Left cardiac atrium (tissue), 4 donors: ENCODE measurements at places on chromosomes 1 and 21. TPM values are rescaled to one million over a fixed set of nuclear protein-coding genes. Genes with fewer than 3 reads are reported as not detected.

GRCh38 chr1:83819436-83819835, 179.5 kb downstream of the TTLL7 start:
- no peak for DNase-seq

DNA sequence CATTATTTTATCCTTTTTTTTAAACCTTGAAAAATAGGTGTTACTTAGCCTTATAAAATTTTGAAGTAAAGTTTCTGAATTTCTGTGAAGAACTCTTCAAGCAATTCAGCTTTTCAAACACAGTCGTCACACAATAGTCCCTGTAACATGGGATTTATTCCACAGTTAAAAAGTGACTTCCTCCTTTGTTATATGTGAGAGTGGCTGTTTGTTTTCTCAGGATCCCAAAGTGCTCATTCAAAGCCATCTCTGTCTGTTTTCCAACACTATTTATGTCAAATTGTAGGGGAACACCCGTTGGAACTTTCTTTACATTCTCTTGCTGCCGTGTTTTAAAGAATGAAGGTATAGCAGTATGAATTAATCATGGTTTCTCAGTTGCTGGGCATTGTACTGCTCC, 80.8 kb upstream of the GPR52 start:
- no peak for DNase-seq

GRCh38 chr1:24896176-24896575, 33.9 kb downstream of the RUNX3 start:
- no peak for DNase-seq

DNA sequence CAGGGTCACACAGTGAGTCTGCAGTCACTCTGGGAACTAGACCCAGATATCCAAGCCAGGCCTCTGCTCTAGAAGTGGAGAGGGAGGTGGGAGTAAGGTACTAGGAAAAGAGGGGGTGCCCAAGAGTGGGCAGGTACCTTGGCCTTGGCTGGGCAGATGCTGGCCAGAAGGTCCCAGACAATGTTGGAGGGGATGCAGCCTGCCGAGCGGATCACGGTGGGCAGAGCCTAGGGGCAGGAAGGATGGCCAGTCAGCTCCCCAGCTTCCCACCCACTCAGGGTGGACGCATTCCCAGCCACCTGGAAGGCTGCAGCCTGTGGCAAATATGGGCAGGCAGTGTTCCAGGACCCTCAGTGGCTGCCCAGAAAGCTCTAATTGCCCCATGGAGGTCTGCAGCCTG, 23.3 kb downstream of the SPOCD1 start:
- no peak for DNase-seq

GRCh38 chr1:161502641-161503393, 2.4 kb upstream of the FCGR2A start:
- no peak for DNase-seq

DNA sequence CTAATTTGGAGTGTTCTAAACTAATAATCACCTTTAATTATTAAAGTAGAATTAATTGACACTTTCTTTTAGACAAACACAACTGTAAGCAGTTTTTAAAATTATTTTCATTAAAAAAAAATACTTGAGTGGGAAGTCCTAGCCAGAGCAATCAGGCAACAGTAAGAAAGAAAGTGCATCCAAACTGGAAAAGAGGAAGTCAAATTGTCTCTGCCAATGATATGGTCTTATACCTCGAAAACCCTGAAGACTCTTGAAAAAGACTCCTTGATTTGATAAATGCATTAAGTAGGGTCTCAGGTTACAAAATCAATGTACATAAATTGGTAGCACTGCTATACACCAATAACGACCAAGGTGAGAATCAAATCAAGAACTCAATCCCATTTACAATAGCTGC, 83.0 kb upstream of the GADD45A start:
- no peak for DNase-seq

- no peak for DNase-seq
Measured at GRCh38 chr1:58857680-58858673, 74.1 kb upstream of the JUN start.

GRCh38 chr1:236888126-236888525, 93.0 kb downstream of the MTR start:
- no peak for DNase-seq

- DNase-seq, result no peak
Measured at GRCh38 chr21:25169370-25169769, 437.9 kb downstream of the MRPL39 start.

DNA sequence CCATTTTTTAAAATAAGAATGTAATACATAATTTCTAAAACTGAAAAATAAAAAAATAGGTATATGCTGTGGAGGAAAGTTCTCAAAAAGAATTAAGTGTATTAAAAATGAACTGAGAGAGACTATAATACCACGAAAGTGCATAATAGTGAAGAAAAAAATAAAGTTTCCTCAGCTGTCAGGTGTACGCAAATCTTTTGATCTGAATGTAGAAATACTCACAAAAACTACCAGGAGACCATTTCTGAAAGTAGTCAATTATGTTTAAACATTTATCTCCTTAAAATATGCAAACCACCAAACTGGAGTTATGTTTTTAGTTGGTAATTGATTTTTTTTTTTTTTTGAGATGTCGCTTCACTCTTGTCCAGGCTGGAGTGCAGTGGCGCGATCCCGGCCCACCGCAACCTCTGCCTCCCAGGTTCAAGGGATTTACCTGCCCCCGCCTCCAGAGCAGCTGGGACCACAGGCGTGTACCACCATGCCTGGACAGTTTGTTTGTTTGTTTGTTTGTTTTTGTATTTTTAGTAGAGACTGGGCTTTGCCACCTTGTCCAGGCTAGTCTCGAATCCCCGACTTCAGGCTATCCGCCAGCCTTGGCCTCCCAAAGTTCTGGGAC, 1169.2 kb upstream of the B3GALT2 start:
- DNase-seq, result no peak

- DNase-seq, result peak; percentile 50
Measured at GRCh38 chr21:31282095-31282709, 61.9 kb downstream of the TIAM1 start.

DNA sequence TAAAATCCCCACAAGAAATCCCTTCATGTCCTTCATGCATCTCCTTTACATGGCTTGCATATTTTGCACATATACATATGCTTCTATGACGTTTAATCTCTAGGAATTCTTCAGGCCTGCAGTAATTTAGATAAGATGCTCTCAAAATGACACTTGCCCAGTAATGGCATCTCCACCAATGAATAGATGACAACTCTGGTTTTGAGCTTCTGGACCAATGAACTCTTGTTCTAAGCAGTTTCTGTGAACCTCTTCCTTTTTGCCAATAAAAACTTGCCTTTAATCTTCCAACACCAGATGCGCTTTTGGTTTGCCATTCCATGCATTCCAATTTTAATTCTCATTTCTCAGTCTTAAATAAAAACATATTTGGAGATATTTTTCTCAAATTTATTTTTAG, 189.8 kb upstream of the OLFM3 start:
- no peak for DNase-seq

- DNase-seq, result no peak
Measured at GRCh38 chr1:211335522-211336157, 9.0 kb downstream of the TRAF5 start.

DNA sequence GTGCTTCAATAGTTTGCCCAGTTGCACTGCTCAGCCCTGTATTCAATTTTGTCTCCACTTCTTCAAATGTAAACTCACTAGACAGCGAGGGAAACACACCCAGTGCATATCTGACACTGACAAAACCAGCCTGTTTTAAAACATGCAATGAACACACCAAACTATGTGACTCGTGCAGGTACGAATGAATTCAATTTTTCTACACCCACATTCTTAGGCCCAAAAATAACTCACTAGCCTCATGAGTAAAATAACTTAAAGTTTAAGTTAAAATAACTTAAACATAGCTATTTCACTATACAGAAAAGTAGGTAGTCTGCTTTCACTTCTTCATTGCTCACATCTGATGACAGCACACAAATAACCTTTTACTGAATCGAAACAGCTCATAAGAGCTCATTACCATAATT, 21.1 kb downstream of the TTC13 start:
- no peak for DNase-seq

DNA sequence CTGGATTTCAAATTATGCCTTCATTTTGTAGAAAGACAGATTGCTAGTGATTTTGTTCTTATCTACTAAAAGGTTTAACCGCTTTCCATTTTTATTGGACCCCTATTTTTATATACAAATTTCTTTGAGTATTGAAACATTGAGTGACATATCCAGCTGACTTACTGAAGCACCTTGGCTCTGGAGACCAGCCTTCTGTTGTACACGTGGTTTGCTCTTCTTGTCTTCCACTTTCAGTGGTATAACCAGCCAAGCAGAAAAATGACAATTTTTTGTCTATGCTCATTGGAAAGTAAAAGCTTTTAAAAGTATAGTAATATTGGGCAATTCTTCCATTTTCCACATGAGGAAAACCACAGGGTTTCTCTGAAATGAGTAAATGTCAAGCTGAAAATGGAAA, 4.4 kb downstream of the F13B start:
- DNase-seq, result no peak

GRCh38 chr1:27858072-27858948, 14.0 kb upstream of the THEMIS2 start:
- DNase-seq, result peak; percentile 85

LYPD8 gene
- not detected for total RNA-seq

OMA1 gene
- total RNA-seq, result 20.1 TPM

EPHA10 gene
- 0.16 TPM for total RNA-seq

RGS2 gene
- 89.7 TPM for total RNA-seq
